ENCODE measurements at places on chromosomes 5 and 9. TPM values are rescaled to one million over a fixed set of nuclear protein-coding genes. Genes with fewer than 3 reads are reported as not detected.

DNA sequence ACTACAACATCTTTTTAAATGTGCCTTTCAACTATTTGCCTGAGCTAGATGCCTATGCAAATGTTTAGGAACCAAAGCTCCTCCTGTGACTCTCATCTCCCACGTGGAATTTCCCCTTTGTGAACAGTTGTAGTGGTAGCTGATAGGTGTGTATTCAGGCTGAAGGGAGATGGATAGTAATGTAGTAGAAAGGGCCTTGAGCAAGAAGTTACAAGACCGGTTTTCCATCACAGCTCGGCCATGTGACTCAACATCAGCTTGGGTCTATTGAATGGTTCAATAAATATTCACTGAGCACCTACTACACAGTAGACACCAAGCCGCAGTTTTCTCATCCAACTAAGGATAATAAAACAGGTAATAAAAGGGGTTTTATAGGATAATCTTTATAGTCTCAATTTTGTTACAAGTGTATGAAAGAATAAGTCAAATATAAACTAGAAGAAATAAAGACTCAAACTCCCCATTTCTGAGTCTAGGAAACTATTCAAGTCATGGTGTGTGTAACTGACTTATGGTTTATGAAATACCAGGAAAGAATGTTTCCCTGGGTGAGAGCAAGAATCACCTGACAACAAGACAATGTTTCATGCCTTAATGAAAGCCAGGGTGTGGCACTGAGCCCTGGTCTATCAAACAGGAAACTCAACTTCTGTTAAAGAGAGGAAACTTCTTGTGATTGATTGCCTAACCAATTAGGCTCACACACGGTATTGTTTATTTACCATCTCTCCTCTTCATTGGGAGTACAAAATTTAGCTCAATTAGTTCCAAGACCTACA is 187.1 kb upstream of the SPEF2 start:
- DNase-seq, result no peak

The PTPRD gene
- total RNA-seq, result 109 TPM

GRCh38 chr5:98775246-98776065 is 2.0 kb downstream of the RGMB start:
- DNase-seq, result no peak

The PCDHA8 gene
- 4.7 TPM for total RNA-seq

DNA sequence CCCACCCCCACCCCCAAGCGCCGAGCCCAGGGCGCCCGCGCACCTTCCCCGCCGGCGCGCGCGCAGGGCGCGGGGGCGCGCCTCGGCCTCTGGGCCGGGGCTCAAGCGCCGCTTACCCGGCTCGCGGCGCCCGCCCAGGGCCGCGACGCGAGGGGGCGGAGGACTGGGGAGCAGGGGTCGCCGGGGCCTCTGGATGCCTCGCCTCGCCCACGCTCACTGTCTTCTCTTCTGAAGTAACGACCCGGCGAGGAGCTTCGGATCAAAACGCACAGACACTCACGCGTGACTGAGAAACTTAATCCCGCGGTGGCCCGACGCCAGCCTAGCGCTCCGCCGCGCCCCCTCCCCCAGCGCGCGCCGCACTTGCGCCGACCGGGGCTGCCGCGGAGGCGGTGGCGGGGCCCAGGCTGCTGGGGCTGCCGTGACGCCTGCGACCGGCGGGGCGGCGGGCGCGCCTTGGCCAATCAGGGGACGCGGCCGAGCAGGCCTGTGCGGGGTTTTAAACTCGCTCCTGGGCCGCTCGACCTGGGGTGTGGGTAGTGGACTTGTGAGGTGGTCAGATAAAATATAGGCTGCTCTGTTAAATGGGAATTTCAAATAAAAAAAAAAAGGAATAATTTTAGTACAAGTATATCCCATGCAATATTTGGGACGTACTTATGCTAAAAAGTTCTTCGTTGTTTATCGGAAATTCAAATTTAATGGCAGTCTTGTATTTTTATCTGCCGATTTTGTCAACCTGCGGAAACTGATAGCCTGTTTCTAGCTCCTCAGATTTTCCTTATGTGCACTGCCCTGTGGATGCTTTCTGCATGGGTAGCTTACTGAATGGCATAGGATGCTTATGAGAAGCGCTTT is at the start of gene MPDZ:
MPDZ (minus strand) TSS at position 409 of the 858 bp plus-strand sequence. CDS start 29,377 bp downstream, outside the sequence.
- peak; percentile 71 for DNase-seq

- no peak for DNase-seq
These were observed 100.4 kb downstream of the LURAP1L start for GRCh38 chr9:12875191-12875590.

The RAD23B gene
- total RNA-seq, result 101 TPM

The CXXC5 gene
- 38.3 TPM for total RNA-seq

DNA sequence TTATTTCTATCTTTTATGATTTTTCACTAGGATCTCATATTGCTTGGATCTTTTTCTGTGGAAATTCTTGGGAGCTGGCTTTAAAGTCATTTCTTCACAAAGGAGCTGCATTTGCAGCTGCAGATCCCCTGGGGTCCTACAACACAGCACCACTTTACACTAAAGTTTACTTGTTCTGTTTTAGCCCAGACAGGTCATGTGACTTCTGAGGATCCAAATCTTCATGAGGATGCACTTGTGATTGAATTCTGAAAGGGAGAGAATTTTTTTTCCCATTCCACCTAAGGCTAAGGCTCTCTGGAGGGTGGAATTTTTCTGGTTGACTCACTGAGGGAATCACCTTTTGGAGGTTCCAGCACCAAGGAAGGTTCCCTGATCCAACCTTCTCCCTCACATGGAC is 43.4 kb downstream of the ACOT12 start:
- no peak for DNase-seq

The GIN1 gene
- 7.1 TPM for total RNA-seq

The ANKRD18A gene
- 0.36 TPM for total RNA-seq

The DBH gene
- total RNA-seq, result not detected

The CNTNAP3 gene
- total RNA-seq, result 1.3 TPM

The DOCK2 gene
- 0.25 TPM for total RNA-seq

The ADCY2 gene
- total RNA-seq, result 0.84 TPM

DNA sequence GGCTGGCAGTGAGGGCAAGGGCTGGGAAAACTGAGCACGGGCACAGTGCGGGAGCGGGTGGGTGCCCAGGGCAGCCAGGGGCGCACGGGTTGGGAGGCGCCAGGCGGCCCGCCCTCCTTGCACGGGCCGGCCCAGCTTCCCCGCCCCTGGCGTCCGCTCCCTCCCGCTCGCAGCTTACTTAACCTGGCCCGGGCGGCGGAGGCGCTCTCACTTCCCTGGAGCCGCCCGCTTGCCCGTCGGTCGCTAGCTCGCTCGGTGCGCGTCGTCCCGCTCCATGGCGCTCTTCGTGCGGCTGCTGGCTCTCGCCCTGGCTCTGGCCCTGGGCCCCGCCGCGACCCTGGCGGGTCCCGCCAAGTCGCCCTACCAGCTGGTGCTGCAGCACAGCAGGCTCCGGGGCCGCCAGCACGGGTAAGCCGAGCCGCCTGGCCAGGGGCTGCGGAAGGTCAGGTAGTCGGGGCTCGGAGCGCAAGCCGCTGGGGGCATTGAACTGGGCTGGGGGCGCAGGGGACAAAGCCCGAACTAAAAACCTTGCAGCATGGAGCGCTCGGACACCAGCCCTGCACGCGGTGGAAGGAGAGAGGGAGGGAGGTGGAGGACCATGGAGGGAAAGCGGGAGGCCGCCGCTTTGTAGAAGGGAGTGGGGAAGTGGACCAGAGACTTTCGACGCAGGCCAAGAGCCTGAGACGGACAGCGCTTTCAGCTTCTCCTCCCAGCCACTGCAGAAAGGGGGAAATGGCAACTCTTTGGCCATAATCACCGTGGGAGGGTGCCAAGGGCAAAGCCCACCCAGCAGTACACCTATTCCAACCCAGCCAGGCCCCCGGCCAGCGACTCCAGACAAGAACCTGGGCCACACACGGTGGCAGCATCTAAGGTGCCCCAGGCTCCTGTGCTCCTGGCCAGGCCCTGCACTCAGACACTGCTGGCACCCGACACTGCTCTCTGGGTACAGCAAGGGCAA is at the start of gene TGFBI:
TGFBI (plus strand) TSS at position 207 of the 961 bp plus-strand sequence; CDS start at position 275, 68 bp downstream.
- peak; percentile 66 for DNase-seq

GRCh38 chr9:128243215-128244018 is 32.4 kb downstream of the GOLGA2 start:
- DNase-seq, result no peak

- no peak for DNase-seq
These were observed 5.3 kb downstream of the RALGDS start for GRCh38 chr9:133115604-133116345.

The SH3RF2 gene
- 2.2 TPM for total RNA-seq

- DNase-seq, result no peak
These were observed 34.3 kb upstream of the DAB2 start for GRCh38 chr5:39459071-39459470.

The PHYKPL gene
- total RNA-seq, result 137 TPM

GRCh38 chr9:91059713-91060112 is 258.1 kb downstream of the SYK start:
- DNase-seq, result no peak

- no peak for DNase-seq
These were observed 122.6 kb downstream of the SEMA6A start for GRCh38 chr5:116451905-116452450.

The IFNB1 gene
- not detected for total RNA-seq

The KCNT1 gene
- 0.09 TPM for total RNA-seq

- DNase-seq, result no peak
These were observed 11.7 kb downstream of the DNM1 start for GRCh38 chr9:128214571-128215490.

The NUTM2G gene
- not detected for total RNA-seq

The PRR7 gene
- 5.9 TPM for total RNA-seq

The C5orf52 gene
- total RNA-seq, result not detected

The ZNF483 gene
- 13.0 TPM for total RNA-seq

DNA sequence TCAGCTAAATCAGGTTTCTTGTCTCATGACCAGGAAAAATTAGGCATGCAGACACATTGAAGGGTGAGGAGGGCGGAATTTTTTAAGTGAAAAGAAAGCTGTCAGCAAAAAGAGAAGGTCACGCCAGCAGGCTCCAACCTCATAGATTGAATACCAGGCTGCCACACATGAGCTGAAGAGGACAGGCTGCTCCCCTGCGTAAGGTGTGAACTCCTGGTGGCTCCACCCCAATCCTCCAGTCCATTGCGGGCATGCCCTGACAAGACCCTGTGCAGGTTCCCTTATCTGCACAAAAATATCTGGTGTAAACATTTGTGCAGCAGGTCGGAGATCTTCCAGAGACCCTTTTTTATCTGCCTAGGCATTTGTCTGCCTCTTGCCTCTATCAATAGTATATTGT is 22.9 kb upstream of the TEX10 start:
- no peak for DNase-seq

The SCGB3A2 gene
- 0.49 TPM for total RNA-seq

DNA sequence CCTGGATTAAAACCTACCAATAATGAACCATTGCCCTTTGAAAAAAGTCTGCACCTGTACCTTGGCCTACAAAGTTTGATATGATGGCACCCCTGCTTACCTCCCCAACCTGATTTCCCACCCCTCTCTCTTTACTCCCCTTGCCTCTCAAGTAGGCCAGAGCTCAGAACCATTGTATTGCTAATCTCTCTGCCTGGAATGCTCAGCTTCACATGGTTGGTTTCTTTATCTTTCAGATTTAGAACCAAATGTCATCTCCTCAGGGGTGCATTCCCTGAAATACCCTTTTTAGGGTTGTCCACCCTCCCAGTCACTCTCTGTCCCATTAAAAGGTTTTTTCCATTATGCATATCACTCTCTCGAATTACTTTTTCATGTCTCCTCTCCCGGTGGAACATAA is 116.6 kb upstream of the VCAN start:
- no peak for DNase-seq

GRCh38 chr5:26761446-26761845 is 276.9 kb downstream of the CDH9 start:
- no peak for DNase-seq

DNA sequence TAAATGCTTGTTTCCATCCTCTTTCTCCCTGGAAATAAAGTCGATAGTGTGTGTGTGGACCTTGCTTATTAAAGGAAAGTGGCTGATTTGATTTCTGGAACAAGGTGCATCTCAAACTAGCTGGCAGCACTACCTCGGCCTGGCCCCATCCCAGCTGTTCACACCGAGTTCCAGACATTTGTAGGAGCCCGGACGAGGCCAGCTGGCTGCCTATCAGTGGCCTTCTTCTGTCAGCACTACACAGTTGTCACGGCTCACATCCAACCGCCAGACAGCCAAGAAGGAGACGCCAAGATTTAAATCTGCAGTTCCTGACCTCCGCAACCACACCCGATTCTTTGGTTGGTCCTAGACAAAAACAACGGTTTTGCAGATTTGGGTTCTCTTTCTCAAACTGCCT is 63.6 kb downstream of the PALM2AKAP2 start:
- no peak for DNase-seq

DNA sequence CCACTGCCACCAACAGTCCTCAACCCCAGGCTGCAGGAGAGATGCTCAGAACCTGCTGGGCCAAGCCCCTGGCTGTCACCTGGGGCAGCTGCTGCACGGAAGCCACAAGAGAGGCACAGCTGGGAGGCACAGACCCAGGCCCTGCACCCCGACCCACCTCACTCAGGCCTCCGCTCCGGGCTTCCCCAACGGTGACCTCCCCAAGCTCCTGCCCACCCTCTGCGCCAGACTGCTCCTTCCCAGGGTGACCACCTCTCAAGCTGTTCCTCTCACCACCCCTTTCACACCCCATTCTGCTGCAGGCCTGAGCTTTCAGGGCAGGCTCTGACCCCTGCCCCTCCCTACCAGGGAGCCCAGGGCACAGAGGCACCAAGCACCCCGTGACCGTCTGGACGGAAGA is 33.0 kb downstream of the VAV2 start:
- no peak for DNase-seq

The BASP1 gene
- 140 TPM for total RNA-seq

- DNase-seq, result no peak
These were observed 24.1 kb upstream of the TCOF1 start for GRCh38 chr5:150333400-150333799.

DNA sequence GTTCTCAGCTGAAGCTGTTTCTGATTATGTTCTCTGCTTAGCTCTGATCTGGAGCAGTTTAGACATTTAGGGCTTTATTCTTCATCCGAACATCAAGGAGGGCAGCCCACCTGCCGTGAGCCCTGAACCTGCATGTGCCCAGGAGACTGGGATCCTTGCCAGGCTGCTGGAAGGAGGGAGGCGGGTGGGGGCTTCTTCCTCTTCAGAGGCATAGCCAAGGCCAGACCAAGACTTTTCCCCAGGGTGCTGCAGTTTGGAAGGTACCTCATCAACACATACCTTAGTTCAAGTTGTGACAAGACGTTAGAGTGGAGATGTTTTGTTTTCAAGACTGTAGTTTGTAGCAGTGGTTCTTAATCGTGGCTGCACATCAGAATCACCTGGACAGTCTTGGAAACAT is 64.9 kb downstream of the RALGPS1 start:
- DNase-seq, result no peak

GRCh38 chr5:8418049-8418426 is 549.1 kb downstream of the MTRR start:
- no peak for DNase-seq

GRCh38 chr5:8730194-8730593 is 815.7 kb downstream of the SEMA5A start:
- no peak for DNase-seq

The TEK gene
- 5.9 TPM for total RNA-seq

The TLN1 gene
- 224 TPM for total RNA-seq

The OTP gene
- not detected for total RNA-seq

The NR2F1-AS1 gene
- total RNA-seq, result 13.4 TPM

The RASGEF1C gene
- total RNA-seq, result 0.36 TPM

- no peak for DNase-seq
These were observed 224.8 kb upstream of the WWC1 start for GRCh38 chr5:168066536-168067208.

The SLC4A9 gene
- 2.5 TPM for total RNA-seq

The EFNA5 gene
- 57.5 TPM for total RNA-seq

- DNase-seq, result no peak
These were observed 1.2 kb upstream of the TJP2 start for GRCh38 chr9:69172895-69173294.
